ENCODE measurements at places on chromosomes 3 and 15. TPM values are rescaled to one million over a fixed set of nuclear protein-coding genes. Genes with fewer than 3 reads are reported as not detected.

GRCh38 chr15:67311731-67312130 is 57.1 kb downstream of the IQCH start:
- no peak for DNase-seq

DNA sequence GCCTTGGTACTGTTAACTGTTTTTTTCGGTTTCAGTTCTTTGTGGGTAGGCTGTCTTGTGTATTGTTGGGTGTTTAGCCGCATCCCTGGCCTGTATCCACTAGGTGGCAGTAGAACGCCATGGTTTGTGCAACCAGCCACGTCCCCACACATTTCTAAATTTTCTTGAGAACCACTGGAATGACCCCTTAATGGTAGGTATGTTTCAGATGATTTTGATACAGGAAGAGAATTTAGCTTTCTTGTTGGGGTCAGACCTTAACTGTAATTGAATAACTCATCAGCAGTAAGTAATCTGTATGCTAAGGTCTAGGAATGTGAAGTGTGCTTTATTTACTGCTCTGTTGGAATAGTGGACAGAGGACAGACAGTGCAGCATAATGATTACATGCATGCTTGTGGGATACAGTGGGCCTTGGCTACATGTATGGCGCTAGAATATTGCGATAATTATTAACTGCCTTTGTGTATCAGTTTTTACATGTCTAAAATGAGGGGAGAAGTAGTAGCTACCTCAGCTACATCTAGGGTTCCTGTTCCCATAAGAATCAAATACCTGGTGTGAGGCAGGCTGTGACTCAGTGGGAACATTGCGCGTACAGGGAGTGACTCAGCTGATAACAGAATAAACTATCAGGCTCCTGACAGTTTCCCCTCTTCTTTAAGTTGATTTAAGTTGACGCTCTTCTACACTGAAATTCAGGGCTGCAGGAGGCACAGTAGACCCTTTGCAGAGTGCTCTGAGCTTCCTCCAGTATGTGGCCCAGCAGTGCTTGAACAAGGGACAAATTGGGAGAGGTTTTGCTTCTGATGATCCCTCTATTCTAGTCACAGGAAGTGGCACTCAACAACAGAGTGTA is 25.0 kb upstream of the GPR171 start:
- DNase-seq, result peak; percentile 68

DNA sequence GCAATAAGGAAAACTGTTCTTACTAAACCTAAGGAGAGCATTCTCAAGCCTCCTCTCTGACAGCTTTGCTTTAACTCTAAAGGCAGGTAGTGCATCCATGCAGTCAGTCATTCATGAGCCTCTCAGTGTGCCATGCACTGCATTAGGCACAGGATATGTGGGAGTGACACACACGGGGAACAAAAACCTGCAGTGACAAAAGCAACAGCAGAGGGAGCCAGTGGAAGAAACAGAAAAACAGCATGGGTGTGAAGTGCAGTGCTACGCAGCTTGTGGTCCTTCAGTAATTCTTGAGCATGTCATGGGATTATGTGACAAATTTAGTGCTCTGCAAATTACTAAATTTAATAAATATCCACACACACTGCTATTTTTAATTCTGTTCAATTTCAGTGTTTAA is 230.7 kb downstream of the BBX start:
- DNase-seq, result peak; percentile 47

DNA sequence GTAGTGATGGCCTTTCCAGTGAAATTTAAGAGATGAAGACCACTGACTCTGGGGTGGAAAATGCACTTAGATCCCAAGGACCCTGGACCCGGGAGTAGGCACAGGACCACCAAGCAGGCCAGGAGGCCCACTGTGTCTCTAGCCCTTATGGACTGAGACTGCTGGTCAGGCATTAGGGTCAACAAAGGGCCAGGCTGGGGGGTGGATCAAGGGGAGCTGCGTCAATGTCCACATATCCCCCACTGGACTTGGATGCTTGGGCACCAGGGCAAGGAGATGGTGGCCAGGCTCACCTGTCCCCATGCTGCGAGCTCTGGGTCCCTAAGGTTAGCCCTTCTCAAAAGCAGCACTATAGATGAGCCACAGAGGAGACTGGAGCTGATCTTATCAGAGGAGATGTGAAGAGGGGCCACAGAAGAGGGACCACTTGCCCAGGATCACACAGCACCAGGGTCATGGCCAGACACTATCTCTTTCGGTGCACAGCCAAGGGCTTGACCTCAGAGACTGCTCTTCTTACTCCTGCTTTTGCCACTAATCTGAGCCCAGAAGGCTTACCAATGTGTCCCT is 14.7 kb downstream of the RAB6B start:
- DNase-seq, result no peak

DNA sequence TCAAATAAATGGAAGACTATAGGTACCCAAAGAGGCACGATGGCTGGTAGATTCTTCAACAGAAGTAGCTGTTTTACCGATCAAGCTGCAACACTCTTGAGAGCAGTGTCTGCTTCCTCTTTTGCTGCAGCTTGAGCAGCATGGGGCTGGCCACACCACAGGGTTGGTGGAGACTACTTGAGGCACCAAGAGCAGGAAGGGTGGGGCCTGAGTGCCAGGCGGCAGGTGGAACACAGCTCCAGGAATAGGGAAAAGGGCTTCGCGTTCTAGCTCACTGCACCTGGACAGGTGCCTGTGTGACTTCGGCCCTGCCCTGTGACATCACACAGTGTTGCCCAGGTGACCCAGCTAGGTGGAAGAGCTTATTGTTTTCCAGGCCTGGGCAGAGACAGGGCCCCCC is at the start of gene CCDC33:
Gene CCDC33 (plus strand): TSS at position 365 of the 400 bp plus-strand sequence. CDS start 394 bp downstream, outside the sequence.
- DNase-seq, result no peak

GRCh38 chr3:15332405-15333098 is at the start of gene SH3BP5:
Gene SH3BP5, minus strand, starts transcription at chr3:15332586. Its CDS starts 178 bp downstream, at chr3:15332408.
- DNase-seq, result peak; percentile 85

The SYNM gene
- 1.6 TPM for total RNA-seq

The PP2D1 gene
- total RNA-seq, result not detected

The FAM3D gene
- not detected for total RNA-seq

The RLBP1 gene
- not detected for total RNA-seq

The EFL1 gene
- total RNA-seq, result 9.2 TPM

DNA sequence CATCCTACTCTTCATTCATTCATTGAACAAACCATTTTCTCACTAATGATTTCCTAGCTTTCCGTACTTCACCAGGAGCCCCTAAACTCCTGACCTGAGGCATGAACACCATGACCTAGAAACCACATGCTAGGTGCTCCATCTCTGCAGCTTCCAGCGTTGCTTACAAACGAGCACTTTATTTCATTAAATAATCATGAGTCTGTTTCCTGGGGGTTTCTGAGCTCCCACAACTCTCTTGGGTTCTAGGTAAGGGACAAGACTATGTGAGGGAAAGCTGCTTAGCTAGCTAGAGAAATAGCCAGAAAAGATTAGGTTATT is 1.3 kb downstream of the MAP2K1 start:
- no peak for DNase-seq

GRCh38 chr3:55595420-55595819 is 108.3 kb upstream of the WNT5A start:
- no peak for DNase-seq

The TNIK gene
- 6.7 TPM for total RNA-seq

GRCh38 chr15:93082861-93083260 is 6.2 kb downstream of the RGMA start:
- DNase-seq, result no peak

GRCh38 chr15:101128221-101129015 is 123.4 kb downstream of the CHSY1 start:
- no peak for DNase-seq

The KBTBD13 gene
- not detected for total RNA-seq

GRCh38 chr3:40068636-40069035 is 240.9 kb upstream of the EIF1B start:
- no peak for DNase-seq

DNA sequence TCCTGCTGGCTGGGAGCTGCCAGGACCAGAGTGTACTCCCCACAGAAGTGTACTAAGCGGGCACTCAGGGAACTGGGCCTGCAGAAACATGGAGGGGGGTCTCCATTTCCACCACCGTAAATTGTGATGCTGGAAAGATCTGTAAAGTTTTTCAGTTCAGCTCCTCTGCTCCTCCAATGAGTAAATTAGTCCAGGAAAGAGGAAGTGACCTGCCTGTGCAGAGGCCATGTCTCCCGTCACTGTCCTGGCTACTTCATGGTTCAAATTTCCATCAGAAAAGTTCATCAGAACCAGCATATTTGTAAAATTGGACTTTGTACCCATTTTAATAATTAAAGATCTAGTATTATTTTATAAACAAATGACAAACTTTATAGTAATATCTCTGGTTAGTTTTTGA is 226.7 kb upstream of the THBS1 start:
- no peak for DNase-seq

- no peak for DNase-seq
These were observed 50.5 kb downstream of the POMGNT2 start for GRCh38 chr3:43055393-43055792.

- no peak for DNase-seq
These were observed 1359.8 kb downstream of the ZPLD1 start for GRCh38 chr3:103794656-103795055.

The CPEB1 gene
- not detected for total RNA-seq

- DNase-seq, result no peak
These were observed 131.0 kb downstream of the NTRK3 start for GRCh38 chr15:88125576-88125975.

The PRR20G gene
- not detected for total RNA-seq

DNA sequence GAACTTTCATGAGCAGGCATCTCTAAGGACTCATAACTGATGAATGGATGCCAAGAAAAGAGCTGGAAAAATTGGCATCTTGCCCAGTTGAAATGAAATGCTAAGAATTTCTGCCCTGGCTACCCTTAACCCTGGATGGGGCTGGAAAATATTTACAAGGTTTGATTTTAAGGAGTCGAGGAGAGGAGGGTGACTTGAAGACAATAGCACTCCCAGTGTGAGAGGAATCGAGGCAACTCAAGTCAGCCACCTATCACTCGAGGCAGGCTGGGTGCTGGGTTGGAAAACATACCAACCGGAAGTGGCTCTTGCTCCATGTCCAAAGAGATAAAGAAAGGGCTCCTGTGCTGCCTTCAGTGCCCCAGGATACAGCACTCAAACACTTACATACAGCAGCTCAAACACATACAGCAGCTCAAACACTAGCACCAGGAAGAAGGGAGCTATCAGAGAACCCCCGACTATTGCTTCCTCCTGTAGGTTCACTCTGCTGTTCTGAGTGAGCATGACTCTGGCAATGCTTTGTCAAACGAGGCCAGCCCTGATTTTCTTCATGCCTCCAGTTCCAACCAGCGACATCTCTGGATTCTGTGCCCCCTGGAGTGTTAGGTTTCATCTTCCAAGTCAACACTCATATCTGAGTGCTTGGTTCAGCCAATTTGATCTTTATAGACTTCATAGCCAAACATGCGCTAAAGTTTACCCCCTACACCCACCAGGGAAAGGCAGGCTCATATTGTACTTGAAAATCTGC is 4.9 kb downstream of the PRICKLE2 start:
- DNase-seq, result no peak

- DNase-seq, result no peak
These were observed 8.6 kb downstream of the ACAA1 start for GRCh38 chr3:38128303-38128655.

DNA sequence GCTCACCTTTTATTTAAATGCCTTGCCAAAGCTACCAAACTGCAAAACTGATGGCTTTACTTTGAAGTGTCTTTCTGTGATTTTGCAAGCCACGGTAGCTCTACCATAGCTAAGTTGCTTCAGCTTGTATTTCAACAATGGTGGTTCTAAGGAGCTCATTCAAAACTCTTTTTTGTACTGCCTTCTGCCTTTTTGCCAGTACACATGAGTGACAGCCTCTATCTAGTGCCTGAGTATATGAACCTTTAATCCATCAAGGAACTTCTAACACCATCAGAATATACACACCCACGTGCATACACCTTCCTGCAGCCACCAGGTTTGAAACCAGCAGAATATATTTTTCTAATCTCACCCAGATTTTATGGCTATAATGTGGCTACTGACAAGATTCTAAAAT is 10.4 kb upstream of the NR2F2 start:
- no peak for DNase-seq

GRCh38 chr15:60539016-60539415 is 60.1 kb upstream of the ICE2 start:
- no peak for DNase-seq

- DNase-seq, result peak; percentile 75
These were observed 461.5 kb upstream of the PPP2R3A start for GRCh38 chr3:135503760-135504686.

DNA sequence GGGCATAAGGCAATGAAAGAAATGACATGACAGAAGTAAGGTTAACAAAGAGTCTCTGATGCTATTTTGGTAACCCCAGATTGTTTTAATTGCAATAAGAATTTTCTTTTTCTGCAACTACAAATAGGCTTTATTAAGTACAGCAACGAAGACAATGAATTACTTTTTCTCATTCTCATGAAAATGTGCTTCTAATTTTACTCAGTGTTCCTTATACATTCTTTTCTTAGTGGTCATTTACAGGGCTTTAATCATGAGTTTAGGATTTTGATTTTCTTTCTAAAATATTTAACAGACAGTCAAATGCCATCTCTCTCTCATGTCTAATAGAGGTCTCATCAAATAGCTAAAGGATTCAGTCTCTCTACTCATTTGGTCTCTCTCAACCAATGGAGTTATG is 452.1 kb downstream of the RAP2B start:
- no peak for DNase-seq

DNA sequence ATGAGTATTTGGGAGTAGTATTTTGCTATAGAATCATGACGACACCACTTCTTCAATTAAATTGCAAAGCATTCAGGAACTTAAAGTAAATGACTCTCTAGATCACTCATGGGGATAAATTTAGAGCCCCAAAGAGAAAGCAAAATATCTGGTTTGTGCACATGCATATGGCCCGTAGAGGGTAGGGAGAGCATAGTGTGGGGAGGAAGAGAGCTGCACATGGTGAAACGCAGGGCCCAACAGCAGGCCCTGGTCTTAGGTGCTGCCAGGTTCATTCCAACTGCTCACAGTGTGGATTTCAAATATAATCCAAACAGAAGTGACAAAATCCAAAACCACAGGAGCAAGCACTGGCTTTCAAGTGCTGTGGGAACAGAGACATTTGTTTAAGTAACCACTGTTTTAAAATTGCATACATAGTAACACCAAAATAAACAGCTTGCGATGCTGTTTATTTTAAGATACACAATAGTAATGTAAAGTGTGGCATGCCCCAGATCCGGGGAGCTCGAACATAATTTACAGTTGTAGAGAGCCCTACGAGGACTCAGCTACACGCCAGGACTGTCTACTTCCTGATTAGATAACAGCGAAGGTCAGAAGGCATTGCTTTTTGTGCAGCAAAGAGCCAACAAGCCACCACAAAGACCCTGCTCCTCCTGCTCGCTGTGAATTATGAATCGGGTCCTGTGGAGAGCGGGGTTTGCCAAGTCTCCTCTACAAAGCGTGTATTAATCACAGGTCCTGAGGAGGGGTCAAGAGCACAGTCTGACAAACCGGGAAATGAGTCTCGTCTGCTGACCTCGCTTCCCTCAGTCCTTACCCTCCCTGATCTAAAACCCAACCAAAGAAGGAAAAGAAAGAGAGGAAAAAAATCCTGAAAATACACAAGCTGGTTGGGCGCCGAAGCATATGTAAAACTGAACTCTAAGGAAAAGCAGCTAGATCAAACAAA is 80.6 kb downstream of the MEIS2 start:
- no peak for DNase-seq
